ENCODE measurements at places on chromosomes 5 and 9.

GRCh38 chr9:134854541-134854981 lies 26.0 kb upstream of the FCN2 start:
- no peak for DNase-seq

DNA sequence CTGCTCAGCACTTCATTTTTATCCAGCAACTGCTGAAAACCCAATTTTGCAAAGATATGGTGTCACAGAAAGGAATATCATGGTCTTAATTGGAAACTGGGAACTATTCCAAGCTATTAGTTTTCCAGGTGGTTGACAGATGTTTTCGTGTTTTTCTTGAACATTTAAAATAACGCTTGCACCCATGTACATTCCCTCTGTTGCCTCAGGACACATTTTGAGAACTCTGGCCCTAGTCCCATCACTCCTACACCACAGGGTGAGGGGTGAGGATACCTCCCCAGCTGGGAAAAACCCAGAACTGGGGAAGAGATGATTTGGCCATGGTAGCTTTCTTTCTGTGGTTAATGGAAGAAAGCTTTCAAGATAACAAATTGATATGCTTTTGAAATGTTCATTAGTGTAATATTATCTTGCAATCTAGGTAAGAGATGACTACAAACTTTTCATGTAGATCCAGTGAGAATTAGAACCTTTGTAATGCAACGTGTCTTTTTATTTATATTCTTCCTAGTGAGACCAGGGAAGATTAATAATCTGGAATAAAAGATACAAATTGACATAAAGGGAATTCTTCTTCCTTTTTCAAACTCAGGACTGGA lies 627.0 kb downstream of the RAB3C start:
- no peak for DNase-seq

GRCh38 chr9:93361995-93362394 lies 89.5 kb upstream of the FAM120A start:
- no peak for DNase-seq

DNA sequence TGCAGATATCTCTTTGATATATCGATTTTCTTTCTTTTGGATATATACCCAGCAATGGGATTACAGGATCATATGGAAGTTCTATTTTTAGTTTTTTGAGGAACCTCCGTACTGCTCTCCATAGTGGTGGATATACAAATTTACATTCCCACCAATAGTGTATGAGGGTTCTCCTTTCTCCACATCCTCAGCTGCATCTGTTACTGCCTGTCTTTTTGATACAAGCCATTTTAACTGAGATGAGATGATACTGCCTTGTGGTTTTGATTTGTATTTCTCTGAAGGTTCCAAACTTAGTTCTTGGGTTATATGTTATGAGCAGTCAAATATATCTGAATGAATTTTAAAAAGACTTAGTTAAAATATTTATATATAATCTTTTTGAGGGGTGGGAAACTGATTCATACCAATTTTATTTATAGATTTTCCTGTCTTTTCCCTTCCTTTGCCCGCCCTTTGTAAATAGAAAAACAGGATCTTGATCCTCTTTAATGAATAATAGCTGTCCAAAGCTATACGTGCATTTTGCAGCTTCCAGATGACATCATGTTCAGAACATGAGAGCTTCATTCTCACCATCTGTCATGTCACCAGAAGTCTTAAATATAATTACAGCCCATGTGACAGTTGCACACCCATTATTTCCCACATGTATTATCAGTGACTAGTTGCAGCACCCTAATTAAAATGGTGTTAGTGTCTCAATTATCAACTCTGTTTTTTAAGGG lies 6.2 kb upstream of the ARHGEF28 start:
- no peak for DNase-seq

DNA sequence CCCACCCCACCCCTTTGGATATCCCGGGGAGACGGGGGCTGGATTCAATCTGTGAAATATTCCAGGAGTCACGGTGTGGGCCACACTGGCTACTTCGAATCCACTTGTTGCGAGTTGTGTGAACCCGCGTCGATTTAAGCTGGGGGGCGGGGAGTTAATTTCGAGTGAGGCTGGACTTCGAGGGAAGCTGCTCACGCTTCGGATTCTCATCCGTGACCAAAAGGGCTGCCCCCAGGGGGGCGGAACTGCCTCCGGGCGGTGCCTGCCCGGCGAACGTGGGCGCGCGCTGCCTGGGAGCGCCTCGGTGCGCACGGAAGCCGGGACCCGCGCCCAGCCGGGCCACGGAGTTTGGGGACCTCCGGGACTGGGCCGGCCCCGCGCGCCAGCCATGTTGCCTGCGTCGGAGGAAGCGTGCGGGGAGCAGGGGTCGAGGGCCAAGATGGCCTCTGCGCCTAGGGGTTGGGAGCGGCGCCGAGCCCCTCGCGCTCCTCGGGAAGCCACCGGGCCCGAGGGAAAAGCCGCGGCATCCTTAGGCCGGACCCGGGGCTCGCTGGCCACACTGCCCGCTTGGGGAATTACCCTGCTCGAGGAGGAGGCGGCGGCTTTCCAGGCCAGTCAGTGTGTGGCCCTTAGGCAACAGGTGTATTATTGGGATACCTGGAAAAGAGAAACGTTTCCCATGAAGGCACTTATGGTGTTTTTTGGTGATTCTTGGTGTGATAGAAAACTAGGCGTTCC lies 975 bp downstream of the OCLN start:
- no peak for DNase-seq

DNA sequence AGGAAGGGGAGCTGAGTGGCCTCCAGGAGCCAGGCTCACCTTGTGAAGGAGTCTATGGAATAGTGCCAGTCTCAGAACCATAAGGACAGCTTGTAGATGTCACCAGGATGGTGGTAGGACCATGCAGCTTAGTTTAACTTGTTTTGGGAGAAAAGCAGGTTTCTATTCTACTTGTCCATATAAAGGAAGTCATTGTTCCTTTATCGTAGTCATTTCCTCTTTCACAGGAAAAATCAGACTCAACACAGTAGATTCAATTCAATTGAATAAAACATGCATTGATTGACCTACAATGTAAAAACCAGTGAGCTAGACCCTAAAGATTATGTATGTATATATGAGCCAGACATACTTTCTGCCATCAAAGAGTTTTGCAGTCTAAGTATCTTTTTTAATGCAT lies 53.3 kb downstream of the MEGF10 start:
- no peak for DNase-seq

DNA sequence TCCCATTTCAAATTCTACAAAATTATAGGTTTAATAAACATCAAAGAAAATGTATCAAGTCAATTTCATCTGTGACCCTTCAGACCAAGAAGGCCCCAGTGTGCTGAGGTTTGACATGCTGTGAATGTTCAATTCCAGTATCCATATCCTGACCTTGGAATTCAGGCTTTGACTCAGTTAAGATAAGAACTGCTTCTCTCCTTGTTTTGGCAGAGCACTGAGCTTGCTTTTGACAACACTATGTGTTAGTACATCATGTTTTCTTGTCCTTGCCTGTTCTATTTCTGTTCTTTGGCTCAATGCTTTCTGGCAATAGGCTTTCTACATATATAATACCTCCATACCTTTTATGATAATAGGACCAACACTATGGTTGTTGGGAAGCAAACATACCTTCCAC lies 105.6 kb downstream of the PLCXD3 start:
- no peak for DNase-seq

DNA sequence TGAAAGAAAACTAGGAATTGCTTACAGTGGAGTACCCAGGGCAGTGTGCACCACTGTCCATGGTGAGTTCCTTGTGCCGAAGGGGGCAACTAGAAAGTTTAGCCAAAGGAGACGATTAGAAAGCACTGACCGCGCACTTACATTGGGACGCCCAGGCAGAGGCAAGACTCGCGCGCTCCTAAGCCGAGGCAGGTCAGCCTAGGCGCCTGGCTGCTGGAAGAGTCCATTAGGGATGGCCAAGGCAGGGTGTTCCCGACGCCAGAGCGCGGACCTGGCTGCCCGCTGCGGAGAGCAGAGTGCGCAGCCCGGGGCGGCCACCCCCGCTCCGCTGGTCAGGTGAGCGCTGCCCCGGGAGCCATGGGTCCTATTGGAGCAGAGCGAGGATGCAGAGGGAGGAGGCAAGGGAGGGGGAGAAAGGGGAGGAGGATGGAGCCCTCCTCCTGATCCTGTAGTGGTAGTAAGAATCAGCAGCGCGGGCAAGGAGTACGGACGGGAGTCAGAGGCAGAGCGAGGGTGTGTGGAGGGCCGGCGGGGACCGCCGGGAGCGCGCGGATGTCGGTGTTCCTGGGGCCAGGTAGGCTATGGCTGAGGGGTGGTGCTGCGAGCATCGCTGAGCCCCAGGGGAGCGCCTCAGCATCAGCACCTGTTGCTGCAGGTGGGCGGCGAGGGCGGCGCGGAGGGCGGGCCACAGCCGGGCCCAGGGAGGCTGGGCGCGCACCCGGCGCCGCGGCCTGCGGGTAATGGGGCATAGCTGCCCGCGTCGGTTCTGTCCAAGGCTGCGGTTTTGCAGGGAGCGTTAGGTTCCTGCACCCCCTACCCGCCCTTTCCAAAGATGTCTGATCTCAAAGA lies at the start of gene ADGRV1:
ADGRV1 (plus strand) TSS at position 454 of the 849 bp plus-strand sequence; CDS start at position 553, 99 bp downstream.
- no peak for DNase-seq

DNA sequence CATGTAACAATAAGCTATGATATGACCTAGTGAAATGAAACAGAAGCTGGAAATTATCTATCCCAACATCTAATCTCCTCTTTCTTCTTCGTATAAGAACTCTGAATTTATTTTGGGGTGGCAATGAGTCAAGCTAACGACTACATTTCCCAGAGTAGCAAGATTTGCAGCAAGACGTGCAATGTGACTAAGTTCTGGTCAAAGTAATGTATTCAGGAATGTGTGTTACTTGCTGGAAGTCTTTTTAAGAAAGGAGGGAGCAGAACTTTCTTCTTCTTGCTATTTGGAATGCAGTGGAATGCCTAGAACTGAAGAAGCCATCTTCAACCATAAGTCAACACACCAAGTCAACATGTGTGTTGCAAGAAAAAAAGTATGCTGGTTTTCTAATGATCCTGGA lies 406.6 kb upstream of the MEF2C start:
- DNase-seq = no peak

DNA sequence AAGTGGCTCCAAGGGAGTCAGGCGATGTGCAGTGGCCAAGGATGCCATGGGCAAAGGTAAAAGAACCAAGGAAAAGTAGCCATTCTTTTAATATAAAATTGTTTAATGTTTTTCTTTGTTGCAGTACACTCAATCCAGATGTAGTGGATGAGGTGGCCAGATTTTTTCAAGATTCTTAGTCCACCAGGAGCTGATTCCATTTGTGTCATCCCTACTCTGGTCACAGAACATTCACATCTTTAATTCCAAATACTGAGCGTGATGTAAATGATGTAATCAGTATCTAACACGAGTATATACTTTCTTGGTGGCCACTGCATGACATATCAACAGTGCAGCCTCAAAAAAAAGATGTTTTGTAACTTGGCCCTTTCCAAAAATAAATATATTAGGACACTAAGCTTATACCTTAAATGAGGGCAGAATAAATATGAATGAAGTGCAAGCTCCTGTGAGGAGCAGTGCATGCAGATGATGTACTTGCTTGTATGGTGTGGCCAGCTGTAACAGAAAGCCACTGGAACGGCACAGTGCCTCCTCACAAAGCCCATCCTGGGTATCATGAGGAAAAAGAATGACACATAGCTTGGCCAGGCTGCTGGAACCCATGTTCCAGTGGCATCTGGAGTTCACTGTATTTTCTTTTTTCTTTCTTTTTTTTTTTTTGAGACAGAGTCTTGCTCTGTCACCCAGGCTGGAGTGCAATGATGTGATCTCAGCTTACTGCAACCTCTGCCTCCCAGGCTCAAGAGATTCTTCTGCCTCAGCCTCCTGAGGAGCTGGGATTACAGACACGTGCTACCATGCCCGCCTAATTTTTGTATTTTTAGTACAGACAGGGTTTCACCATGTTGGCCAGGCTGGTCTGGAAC lies 6.5 kb upstream of the SPATA24 start:
- DNase-seq = no peak

GRCh38 chr9:109568568-109569210 lies 70.6 kb upstream of the PTPN3 start:
- no peak for DNase-seq

- DNase-seq = no peak
Observed at GRCh38 chr5:41275813-41276512, 62.6 kb upstream of the C6 start.

Measured in cortex of kidney (tissue), 1 donor.